NCI-H524 (cell line): ENCODE measurements at places on chromosomes 16 and 17.
A peak's percentile ranks its signal among the peaks of the same experiment; 100 is the strongest.

- DNase-seq: no peak
Observed at GRCh38 chr16:23835390-23836077, at the start of gene PRKCB. TSS of gene PRKCB (plus strand) at chr16:23835983.

- DNase-seq: no peak
Observed at GRCh38 chr16:68493412-68494070, 45.2 kb upstream of the SMPD3 start.

GRCh38 chr17:53390575-53390974, 432.2 kb upstream of the KIF2B start:
- no peak for DNase-seq

DNA sequence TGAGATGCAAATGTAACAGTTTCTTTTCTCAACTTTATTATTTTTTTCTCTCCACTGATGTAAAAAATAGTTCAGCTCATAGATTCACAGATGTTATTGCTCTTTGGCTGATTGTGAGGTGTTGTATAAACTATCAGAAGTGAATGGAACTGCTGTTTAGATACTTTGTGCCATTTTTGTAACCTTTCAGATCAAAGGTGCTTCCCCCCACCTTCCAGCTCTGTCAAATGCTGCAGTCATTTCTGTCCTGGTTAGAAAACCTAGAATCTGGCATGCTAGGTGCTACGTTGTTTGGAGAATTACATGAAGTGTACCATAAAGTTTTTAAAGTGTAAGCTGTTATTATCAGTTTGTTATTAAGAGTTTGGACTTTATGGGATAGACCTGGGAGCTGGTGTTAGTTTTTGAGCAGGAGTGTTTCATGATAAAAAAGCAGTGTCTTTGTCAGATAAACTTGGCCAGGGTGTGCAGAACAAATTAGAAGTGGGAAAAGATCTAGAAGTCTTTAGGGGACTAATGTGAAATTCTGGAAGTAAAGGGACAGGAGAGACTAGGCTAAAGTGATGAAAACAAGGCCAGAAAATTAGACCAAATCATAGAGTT, 1.8 kb upstream of the WIPI1 start:
- no peak for DNase-seq

DNA sequence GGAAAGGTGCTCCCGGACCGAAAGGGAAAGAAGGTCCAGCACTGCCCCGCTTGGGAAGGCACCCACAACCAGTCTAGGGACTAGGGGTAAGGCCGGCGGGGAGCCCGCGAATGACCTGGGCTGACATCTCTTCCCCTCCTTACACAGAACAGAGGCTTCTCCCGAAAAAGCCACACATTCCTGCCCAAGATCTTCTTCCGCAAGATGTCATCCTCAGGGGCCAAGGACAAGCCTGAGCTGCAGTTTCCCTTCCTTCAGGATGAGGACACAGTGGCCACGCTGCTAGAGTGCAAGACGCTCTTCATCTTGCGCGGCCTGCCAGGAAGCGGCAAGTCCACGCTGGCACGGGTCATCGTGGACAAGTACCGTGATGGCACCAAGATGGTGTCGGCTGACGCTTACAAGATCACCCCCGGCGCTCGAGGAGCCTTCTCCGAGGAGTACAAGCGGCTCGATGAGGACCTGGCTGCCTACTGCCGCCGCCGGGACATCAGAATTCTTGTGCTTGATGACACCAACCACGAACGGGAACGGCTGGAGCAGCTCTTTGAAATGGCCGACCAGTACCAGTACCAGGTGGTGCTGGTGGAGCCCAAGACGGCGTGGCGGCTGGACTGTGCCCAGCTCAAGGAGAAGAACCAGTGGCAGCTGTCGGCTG, 1.5 kb downstream of the CNP start:
- no peak for DNase-seq

DNA sequence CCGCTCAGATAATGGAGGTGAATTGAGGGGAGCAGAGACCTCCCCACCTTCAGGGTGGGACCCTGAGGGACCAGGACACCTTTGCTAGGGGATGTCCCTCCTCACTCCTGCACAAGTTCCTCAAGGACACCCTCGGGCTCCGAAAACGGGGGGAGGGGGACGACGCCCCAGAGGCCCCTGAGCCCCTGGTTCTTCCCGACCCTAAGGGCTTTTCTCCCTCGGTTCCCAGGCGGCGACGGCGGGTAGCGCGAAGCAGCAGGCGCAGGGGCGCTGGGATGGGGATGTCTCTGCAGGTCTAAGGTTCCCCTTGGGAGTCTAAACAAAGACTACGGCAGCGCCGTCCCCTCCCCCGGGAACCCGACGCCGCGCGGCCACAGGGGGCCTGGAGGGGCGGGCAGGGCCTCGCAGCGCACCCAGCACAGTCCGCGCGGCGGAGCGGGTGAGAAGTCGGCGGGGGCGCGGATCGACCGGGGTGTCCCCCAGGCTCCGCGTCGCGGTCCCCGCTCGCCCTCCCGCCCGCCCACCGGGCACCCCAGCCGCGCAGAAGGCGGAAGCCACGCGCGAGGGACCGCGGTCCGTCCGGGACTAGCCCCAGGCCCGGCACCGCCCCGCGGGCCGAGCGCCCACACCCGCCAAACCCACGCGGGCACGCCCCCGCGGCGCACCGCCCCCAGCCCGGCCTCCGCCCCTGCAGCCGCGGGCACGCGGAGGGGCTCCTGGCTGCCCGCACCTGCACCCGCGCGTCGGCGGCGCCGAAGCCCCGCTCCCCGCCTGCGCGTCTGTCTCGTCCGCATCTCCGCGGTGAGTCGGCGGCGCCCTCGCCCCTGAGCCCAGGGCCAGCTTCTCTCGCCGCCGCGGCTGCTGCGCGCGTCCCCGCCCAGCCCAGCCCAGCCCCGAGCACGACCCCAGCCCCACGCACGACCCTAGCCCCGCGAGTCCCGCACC, 36.7 kb upstream of the NDRG4 start:
- no peak for DNase-seq

DNA sequence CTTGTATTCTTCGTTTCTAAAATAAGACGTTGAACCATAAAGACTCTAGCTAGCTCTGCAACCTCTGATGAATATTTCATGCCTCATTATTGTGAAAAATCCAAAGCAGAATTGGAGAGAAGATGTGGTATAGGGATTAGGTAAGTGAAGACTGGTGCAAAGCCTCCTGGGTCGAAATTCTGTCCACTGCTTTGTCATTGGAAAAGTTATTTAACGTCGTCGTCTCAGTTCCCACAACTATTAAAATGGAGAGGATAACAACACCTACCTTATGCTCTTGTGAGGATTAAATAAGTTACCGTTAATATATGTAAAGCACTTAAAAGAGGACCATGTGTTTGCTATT, 1.4 kb upstream of the PRPSAP2 start:
- peak; percentile 34 for DNase-seq

GRCh38 chr17:19003543-19004420, 782 bp downstream of the FAM83G start:
- DNase-seq: no peak

DNA sequence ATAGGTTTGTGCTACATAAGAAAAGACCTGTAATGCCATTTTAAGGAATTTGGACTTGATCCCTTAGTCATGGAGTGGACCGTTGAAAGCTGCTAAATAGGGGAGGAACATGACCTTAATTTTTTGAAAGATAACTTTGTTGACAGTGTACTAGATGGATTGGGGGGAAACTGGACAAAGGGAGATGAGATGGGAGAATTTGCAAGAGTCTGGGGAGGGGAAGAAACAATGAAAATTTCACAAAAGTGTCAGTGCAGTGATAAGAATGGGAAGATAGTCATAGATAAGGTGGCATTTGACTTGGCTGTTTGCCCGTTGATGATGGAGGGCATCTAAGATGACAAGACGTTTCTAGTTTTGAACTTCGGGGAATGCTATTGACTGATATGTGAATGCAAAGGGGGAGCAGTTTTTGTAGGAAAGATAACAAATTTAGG, 22.3 kb upstream of the KRT10 start:
- no peak for DNase-seq

DNA sequence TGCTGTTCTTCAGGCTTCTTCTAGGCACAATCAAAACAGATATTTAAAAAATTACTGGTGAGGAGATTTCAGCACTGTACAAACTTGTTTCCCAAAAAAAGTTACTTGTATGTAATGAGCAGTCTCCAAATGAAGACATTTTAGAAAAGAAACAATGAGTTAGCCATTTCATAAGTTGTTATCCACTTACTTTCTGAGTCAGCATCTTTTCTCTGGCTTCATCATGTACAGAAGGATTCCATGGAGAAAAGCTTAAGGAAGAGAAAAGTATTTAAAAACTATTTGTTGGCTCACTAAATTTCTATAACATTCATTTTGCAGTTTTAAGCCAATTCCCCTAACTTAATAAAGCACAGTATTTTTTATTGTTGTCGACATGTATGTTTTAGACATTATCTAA, 10.5 kb downstream of the AKTIP start:
- DNase-seq: no peak

DNA sequence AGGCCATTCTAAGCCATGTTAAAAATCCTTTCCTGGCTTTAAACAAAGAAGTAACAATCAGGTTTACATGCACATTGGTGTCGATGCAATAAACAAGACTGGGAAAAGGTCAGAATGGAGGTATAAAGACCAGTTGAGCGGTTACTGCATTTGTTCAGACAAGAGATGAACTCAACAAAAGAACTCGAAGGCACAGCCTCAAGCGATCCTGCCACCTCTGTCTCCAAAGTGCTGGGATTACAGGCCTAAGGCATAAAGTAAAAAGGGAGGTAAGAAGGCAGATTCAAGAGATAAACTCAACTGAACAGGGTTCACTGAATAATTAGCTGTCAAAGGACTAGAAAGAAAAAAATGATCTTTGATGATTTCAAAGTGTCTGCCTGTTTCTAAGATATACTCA, 39.4 kb downstream of the USP32 start:
- DNase-seq: no peak

DNA sequence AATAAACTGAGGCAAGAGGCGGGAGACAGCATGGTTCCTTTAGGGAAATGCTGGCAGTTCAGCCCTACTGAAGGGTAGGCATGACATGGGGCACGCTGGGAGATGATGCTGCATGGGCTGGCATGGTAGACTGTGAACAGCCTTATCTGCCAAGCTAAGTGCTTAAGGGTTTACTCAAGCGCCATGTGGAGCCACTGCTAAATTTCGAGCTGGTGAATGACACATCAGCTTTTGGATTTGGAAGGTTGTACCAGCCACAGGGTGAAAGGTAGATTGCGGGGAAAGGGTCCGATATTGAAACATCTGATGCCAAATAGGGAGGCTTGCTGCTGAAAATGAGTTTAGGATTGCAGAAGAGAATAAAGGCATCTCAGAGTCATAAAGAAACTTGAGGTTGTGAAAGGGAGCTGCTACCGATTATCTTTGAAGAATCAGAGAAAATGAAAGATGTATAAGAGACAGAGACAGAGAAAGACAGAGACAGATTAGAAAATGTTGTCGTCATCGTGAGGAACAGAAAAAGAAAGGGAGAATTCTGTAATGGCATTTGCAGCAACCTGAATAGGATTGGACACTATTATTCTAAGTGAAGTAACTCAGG, 16.3 kb downstream of the PIK3R5 start:
- no peak for DNase-seq

GRCh38 chr17:45136846-45137560, 1.5 kb downstream of the ACBD4 start:
- no peak for DNase-seq

DNA sequence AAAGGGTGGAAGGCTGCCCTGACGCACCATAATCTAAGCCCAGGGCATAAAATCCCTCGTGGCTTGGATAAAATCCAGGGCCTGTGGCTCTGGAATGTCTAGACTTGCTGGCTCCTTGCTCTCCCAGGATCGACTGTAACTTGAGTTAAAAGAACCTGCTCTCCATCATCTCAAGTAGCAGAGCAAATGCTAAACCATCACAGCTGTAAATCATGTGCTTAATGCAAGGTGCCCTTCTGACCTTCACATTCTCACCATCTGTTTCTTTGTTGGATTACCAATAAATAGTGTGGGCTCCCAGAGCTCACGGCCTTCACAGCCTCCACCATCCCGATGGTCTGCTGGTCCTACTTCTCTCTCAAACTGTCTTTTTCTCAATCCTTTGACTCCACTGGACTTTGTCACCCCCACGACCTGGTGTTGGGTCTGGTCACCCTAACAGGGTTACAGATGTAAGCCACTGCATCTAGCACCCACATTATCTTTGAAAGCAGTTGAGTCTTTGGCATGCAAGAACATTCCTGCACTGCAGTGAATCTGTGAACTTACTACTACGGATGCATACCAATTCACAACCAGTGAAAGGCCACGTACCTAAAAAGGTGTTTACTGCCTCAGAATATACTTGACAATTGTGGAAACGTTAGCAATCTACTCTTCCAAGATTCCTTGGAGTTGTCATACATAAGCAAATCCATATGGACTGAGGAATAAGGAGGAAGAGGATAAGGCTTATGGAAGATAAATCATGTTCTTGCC, 15.3 kb downstream of the RSL1D1 start:
- DNase-seq: peak; percentile 92

GRCh38 chr16:12201216-12201615, 224.7 kb downstream of the SNX29 start:
- DNase-seq: no peak

GRCh38 chr17:27457731-27458523, 1.7 kb downstream of the KSR1 start:
- peak; percentile 94 for DNase-seq

DNA sequence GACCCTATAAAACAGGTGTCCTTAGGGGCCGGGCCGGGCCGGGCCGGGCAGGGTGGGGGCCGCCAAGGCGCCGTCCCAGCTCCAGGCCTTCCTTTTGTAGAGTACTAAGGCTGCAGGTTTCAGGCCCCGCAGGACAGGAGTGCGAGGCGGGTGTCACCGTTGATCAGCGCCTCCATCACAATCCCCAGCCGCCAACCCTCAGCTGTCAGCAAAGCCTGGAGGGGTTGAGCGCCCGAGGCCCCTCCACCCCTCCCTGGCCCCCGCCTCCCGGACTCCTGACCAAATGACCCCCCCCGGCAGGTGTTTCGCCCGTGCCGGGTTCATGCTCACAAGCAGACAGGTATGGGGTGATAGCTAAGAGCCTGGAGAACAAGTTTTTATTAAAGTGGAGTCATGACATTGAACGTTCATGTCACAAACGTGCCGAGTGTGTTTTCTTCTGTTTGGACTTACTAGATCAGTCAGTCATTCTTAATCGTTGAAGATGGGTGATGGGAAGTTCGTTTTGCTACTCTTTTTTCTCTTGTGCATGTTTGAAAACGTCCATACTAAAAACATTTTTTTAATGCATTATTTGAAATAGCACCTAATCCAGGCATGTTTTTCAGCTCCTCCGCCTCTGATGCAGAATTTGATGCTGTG, 534 bp downstream of the ARL2BP start:
- DNase-seq: peak; percentile 40

DNA sequence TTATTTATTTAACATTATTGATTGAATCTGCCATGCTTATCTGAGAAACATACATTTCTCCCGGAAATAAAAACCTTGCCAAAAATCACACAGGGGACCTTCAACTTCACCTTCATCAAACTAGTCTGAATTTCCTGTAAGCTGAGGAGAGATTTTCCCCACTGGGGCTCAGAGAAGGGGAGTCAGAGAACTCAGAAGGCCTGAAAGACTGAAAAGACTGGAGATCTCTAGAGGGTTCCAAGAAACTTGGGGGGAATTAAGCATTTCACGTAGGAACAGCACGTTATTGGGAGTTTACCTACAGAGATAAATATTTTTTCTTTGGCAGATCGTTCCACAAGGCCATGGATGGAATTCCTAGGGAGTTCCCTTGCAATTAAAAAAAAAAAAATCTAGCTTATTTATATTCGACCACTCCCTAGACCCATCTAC, 528 bp upstream of the NOL11 start:
- no peak for DNase-seq
